ENCODE measurements at places on chromosomes 3 and 15.

DNA sequence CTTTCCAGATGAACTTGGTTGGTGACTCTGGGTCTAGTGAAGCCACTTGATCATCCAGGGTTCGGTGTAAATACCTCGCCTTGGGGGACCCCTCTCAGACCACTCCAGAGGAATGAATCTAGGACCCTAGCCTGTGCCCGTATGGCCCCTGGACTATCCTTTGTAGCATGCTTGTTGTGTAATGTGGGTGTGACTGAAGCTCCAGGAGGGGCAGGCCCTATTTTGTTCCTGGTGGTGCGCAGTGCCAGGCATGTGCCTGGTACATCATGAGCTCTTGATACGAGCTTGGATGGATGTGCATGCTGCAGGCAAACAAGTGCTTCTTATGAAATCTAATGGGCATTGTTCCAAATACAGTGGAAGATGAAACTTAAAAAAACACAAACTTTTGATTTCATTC is 82.8 kb downstream of the EBLN2 start:
- no peak for DNase-seq

DNA sequence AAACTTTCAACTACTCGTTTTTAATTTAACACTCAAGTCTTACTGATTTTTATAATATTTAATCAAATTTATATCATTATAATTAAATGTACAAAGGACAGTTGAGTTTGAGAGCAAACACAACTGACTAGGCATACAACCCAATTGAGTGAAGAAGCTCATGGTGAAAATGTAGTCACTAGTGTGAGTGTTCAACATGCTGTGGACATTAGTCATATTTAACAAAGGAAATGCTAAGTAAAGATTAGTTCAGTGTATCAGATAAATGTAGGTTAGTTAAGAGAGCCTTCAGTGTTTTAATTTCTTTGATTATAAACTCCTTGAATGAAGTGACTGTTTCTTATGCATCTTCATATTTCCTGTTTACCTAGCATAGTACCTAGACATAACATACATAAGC is 444.2 kb upstream of the GOLIM4 start:
- DNase-seq: no peak

- DNase-seq: no peak
Measured at GRCh38 chr15:73982222-73982962, 9.7 kb downstream of the STOML1 start.

GRCh38 chr15:57861815-57862586 is 155.5 kb downstream of the POLR2M start:
- no peak for DNase-seq

- no peak for DNase-seq
Measured at GRCh38 chr3:45249391-45249790, 23.3 kb upstream of the TMEM158 start.

- DNase-seq: no peak
Measured at GRCh38 chr3:9875448-9875847, 4.6 kb downstream of the CIDEC start.

GRCh38 chr15:36218991-36219390 is 360.4 kb upstream of the CDIN1 start:
- DNase-seq: no peak

- no peak for DNase-seq
Measured at GRCh38 chr3:17119201-17120072, 234.7 kb downstream of the PLCL2 start.

DNA sequence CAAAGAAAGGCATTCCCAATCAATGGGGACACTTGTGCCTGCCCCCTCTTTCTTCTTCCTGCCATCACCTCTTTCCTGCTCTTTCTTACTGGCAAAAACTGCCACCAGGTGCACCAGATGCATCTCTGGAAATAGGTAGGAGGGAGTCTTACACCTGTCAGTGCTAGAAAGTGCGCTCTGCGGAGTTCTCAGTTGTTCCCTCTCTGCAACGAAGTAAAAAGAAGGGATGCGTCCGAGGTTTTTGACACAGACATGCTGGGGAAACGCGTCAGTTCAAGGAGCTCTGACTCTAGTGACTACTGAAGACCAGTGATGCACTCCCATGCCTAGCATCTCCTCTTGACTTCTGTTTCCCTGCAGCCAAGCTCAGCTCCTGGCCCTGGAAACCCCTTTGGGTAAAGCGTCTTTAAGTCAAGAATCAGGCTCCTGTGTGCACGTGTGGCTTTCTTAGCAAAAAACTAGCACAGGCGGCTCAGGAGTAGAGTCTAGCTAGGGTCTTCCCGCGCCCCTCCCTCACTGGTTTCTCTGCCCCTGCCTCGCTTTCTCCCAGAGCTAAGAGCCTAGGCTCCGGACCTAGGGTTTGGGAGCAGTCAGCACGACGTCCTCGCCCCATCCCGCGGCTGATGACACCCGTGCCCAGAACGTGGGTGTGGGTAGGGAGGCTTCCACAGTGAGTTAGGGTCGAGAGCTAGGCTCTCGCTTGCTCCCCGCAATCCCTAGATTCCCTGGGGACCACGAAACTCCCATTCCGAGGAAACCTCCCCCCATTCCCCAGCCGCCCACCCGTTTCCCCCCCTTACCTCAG is 564 bp upstream of the GRM7 start:
- no peak for DNase-seq

- no peak for DNase-seq
Measured at GRCh38 chr3:45084820-45085816, 59.0 kb downstream of the CLEC3B start.

DNA sequence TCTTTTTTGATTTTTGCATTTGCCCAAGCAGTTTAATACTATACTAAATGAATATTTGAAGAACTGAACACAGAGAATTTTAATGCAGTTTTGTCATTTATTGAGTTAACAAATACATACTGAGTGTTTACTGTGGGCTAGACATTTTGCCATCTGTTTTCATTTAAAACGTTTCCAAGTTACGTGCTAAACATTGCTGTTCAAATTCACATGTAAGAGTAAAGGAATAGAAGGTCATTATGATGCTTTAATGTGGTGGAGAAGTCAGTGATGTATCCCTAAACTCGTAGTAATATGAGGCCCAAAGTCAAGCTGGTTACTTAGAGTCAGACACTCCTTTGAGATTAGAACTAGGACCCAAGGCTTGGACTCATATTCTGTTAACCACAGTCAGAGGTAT is 49.4 kb downstream of the CRYBG3 start:
- no peak for DNase-seq

- DNase-seq: no peak
Measured at GRCh38 chr3:5092018-5092417, 30.1 kb upstream of the ARL8B start.

DNA sequence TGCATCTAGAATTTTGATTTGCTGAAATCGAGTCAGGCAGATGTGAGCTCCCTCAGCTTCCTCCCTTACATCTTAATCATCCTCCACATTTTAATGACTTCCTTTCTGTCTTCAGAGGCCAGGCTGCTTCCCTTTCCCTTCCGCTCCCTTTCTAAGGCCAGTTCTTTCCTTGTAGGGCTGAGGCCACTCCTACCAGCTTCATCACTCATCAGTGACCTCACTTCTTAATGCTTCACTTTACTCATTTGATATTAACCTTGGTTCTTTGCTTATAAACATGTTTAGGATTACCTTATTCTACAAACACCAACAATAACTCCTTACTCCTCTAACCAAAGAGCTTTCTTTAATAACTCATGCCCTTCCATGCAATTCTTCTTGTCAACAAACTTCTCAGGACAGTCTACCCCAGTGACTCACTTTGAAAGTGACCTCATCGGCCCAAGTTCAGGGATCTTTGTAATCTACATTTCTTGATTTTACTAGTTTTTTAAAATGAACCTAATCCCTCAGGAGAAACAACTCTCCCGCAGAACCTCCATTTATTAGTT is 23.9 kb downstream of the ILDR1 start:
- no peak for DNase-seq

- DNase-seq: no peak
Measured at GRCh38 chr15:70766597-70766996, 3.2 kb upstream of the UACA start.

DNA sequence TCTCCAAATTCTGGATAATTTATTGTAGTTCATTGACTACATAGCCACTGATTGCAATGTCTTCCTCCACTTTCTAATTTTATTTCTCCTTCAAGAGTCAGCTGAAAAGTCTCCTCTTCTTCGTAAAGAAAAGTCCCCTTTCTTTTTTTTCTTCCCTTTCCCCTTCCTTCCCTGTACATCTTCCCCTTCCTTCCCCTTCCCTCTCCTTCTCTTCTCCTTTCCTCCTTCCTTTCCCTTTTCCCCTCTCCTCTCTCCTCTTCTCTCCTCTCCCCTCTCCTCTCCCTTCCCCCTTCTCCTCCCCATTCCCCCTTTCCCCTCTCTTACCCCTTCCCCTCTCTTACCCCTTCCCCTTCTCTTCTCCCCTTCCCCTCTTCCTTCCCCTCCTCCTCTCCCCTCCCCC is 8.8 kb upstream of the MGA start:
- no peak for DNase-seq

GRCh38 chr3:157104928-157105652 is 54.9 kb downstream of the CCNL1 start:
- no peak for DNase-seq

- no peak for DNase-seq
Measured at GRCh38 chr3:32630266-32630665, 54.7 kb upstream of the CNOT10 start.

DNA sequence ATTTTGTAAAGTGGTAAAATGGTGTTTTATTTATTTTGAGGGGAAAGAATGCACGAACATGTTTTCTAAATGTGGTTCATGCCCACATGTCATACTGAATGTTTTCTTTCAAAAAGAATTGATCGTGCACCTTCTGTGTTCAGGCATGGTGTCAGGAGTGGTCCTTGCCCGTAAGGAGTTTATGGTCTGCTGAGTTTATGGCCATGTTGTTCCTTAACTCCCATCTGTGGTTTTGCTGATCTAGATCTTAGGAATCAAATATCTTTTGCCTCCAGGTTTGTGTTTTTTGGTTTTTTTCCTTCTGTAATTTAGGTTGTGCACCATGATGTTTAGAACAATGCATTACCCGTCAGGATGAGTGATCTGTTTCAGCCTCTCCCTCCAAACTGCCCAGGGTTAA is 304.4 kb upstream of the NR2E3 start:
- no peak for DNase-seq
